Stimulated activated CD4-positive, alpha-beta T cell treated with anti-CD3 and anti-CD28 coated beads, Interleukin-15, amount 100 ng/mL, for 48 hours (primary cell): ENCODE measurements at places on chromosomes 1 and 21.
A peak's percentile ranks its signal among the peaks of the same experiment; 100 is the strongest.

- peak; percentile 47 for DNase-seq
Observed at GRCh38 chr21:37675202-37675801, 241.0 kb downstream of the KCNJ6 start.

DNA sequence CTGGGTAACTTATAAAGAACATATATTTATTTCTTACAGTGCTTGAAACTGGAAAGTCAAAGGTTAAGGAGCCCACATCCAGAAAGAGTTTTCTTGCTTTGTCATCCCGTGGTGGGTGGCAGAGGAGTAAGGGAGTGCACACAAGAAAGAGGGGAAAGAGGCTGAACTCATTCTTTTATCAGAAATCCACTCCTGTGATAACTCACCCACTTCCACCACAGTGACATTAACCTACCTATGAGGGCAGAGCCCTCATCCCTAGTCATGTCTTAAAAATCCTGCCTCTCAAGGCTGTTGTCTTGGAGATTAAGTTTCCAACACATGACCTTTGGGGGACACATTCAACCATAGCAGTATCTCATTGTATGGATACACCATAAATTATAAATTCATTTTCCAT, 32.5 kb upstream of the RGS4 start:
- DNase-seq: no peak

DNA sequence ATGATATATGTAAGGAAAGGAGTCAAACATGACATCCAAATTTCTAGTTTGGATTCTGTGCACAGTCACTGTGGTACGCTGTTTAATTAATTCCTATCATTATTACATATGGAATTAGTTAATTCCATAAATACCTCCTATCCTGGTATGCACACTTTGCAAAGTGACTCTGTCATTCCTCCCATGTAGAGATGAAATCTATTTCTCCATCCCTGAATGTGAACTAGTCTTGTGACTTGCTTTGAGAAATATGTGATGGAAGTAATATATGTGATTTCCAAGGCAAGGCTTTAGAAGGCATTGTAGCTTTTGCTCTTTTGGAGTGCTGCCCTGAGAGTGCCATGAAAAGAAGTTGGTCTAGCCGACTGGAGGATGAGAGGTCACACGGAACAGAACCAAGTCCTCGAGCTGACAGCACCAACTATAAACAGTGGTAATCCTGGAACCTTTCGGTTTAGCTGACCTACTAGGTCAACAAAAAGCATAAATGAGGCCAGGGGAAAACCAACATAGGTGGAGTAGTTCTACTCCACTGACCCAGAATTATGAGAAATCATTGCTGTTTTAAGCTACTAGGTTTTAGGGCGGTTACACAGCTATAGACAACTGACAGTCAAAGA, 1.5 kb downstream of the SELENOF start:
- no peak for DNase-seq

DNA sequence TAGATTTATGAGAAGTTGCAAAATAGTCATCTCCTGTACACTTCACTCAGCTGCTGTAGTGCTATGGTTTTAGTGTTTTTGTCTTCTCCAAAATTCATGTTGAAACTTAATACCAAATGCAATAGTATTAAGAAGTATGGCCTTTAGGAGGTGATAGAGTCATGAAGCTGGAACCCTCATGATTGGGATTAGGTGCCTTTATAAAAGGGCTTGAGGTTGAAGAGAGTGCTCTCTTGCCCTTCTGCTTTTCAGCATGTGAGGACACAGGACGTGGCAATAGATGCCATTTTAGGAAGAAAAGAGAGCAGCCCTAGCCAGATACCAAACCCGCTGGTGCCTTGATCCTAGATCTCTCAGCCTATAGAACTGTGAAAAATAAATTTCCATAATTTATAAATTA, 87.6 kb downstream of the CTH start:
- DNase-seq: no peak

- no peak for DNase-seq
Observed at GRCh38 chr1:235552146-235552716, 48.0 kb upstream of the B3GALNT2 start.

GRCh38 chr1:2530513-2531361, 674 bp upstream of the HES5 start:
- no peak for DNase-seq

GRCh38 chr1:224767676-224768075, 151.6 kb downstream of the CNIH3 start:
- no peak for DNase-seq

GRCh38 chr1:8915446-8915845, 30.2 kb upstream of the CA6 start:
- no peak for DNase-seq

DNA sequence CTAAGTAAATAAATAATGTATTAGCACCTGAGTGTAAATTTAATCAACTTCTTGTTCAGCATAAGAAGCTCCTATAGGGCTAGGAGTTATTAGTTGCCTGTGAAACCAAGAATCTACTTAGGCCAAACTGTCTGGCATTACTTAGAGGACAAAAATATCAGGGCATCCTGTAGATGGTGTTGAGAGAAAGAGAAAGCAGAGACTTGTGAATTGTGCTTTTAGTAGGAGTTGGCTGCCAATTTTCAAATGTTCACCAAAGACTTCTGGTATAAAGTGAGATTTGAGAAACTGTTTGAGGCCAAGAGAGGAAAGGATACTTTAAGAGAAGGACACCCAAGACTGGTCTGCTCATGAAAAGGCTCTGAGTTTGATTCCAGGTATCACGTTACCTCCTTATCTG, 315.5 kb upstream of the DEPDC1 start:
- no peak for DNase-seq

DNA sequence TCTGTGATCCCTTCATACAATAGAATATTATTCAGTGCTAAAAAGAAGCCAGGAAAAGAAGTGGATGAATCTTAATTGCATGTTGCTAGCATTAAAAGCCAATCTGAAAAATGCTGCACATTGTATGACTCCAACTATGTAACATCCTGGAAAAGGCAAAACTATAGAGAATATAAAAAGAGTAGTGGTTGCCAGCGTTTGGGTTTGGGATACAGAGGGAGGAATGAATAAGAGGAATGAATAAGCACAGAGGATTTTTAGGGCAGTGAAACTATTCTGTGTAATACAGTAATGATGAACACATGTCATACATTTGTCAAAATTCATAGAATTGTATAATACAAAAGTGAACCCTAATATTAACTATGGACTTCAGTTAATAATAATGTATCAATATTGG, 42.5 kb downstream of the GPR88 start:
- DNase-seq: no peak

- DNase-seq: no peak
Observed at GRCh38 chr1:235932090-235932510, 65.4 kb upstream of the LYST start.

- DNase-seq: no peak
Observed at GRCh38 chr1:150966011-150966410, 8.6 kb downstream of the CERS2 start.

DNA sequence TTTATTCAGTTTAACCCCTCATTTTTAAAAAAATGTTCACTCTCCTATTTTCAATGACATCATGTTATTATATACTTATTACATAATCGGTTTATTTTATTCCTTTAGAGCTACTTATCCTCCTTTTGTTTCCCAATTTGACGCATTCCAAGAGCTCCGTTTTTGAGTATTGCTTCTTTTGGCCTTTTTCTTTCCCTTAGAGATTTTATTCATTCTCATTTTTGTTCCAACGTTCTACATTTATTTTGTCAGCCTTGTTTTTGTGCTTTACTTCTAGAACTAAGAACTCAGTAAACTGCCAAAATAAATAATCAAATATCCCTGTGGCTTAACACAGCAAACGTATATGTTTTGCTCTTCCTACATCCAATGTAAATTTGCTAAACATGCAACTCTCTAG, 769.1 kb downstream of the NCAM2 start:
- no peak for DNase-seq

GRCh38 chr1:27099587-27100334, 55.2 kb downstream of the SLC9A1 start:
- peak; percentile 37 for DNase-seq
